ENCODE measurements at places on chromosomes 4 and X. TPM values are rescaled to one million over a fixed set of nuclear protein-coding genes. Genes with fewer than 3 reads are reported as not detected.

The LINC00632 gene
- 6.4 TPM for total RNA-seq

DNA sequence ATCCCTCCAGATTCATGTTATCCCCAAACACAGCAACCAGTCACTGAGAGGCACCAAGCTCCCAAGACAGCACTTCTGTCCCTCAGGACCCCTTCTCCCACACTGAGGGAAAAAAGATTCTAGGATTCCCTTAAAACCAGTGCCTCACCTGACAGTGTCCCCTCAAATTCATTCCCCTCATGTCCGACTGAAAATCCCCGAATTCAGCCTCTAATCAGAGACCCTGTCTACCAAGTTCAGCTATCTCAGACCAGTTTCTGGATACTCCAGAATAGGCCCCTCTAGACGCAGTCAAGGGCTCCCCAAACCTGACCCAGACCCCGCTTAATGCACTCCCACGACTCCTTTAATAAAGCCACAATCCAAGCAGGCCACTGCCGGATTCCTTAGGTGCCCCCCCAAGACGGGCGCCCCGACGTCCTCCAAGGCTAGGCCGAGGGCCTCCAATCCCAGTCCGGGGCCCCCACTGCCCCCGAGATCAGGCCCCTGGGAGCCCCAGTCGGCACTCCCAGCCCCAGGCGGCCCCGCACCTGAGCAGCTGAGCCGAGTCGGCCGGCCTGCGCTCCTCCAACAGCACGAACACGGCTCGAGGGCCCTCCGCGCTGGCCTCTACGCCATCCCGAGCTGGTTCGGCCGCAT, 457 bp downstream of the TFE3 start:
- peak overlapping the region; percentile 60 for H3K4me3 ChIP-seq
- H3K36me3 ChIP-seq: peaks cover 22% of the 10 kb centered on the region
- no peaks in the 10 kb centered on the region for H3K27me3 ChIP-seq
- H3K4me1 ChIP-seq: peaks cover 15% of the 10 kb centered on the region
- H3K27ac ChIP-seq: peak overlapping the region; percentile 98
- no peak for DNase-seq

The WNK3 gene
- total RNA-seq: 1.4 TPM

GRCh38 chr4:133151341-133151690, 2.2 kb downstream of the PCDH10 start:
- no peak overlapping the region for H3K4me3 ChIP-seq
- H3K36me3 ChIP-seq: no peaks in the 10 kb centered on the region
- peaks cover 46% of the 10 kb centered on the region for H3K27me3 ChIP-seq
- peaks cover 2% of the 10 kb centered on the region for H3K4me1 ChIP-seq
- H3K27ac ChIP-seq: no peak overlapping the region
- DNase-seq: no peak
